Astrocyte (in vitro differentiated cells and primary cell): ENCODE measurements at places on chromosomes 12 and 14.

- H3K4me3 ChIP-seq = no peak overlapping the region
- H3K36me3 ChIP-seq = no peaks in the 10 kb centered on the region
Measured at GRCh38 chr12:129938089-129938488, 34.3 kb upstream of the TMEM132D start.

DNA sequence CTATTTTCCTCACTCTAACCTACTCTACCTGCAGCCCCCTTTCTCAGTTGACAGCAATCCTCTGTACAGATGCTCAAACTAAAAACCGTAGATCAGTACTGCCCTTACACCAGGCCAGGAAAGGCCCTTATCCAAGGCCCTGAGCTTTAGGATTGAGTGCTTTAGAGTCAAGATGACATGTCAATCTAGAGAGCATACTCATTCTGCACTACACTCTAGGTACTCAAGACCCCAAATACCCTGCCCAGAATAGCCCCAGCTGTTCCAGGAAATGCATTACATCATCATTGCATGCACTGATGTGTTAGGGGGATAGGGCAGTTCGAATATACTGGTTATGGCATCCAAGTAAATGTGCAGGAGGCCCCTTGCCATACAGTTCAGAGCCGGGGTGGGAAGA, 3.5 kb upstream of the PHLDA1 start:
- H3K27me3 ChIP-seq = no peaks in the 10 kb centered on the region
- no peak overlapping the region for H3K27ac ChIP-seq
- no peak overlapping the region for H3K4me3 ChIP-seq
- no peak for DNase-seq
- peaks cover 31% of the 10 kb centered on the region for H3K4me1 ChIP-seq

- H3K27ac ChIP-seq = no peak overlapping the region
- DNase-seq = no peak
Measured at GRCh38 chr12:3464561-3464960, 26.4 kb upstream of the PRMT8 start.

- H3K27me3 ChIP-seq = no peaks in the 10 kb centered on the region
- H3K36me3 ChIP-seq = no peaks in the 10 kb centered on the region
- H3K4me1 ChIP-seq = no peaks in the 10 kb centered on the region
- DNase-seq = no peak
Measured at GRCh38 chr14:43140453-43140852, 1366.6 kb downstream of the FSCB start.
